WERI-Rb-1 (cell line): ENCODE measurements at places on chromosomes 3 and 15.
A peak's percentile ranks its signal among the peaks of the same experiment; 100 is the strongest.

DNA sequence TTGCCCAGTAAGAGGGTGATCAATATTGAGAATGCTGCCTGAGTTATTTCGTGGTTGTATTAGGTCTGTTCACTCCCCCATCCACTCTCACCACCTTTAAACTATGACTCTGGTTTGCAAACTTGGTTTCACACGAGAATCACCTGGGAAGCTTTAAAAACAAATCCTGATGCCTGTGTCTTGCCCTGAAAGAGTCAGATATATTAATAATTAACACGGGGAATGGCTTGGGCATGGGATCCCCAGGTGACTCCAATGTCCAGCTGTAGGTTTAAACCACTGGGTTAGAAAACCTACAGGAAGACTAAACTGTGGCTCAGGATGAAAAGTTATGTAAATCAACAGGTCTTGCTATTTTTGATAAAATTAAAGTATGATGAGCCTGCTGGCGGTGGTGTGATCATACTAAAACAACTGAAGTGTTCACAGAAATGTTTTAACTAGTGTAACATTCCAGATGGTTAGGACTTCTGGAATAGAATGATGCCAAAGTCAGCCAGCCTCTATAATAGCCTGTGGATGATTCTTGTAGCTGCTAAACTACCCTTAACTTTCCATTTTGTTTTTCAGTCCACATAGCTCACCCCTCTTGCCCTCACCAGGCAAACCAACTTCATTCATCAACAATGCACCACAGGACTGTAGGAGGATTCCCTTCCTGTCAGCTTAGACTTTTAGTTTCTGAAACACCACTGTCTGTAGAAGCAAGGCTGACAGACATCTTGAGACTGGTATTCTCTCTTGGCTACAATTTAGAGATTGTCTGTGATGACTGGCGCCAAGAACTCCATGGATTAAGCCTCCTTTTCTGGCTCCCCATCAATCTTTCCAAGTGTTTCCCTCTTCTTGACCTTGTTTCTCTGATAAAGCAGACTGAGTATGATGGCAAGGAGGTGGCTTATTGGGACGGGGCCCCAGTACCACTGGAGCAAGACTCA is 119.1 kb upstream of the ADAMTS9 start:
- no peak for DNase-seq

DNA sequence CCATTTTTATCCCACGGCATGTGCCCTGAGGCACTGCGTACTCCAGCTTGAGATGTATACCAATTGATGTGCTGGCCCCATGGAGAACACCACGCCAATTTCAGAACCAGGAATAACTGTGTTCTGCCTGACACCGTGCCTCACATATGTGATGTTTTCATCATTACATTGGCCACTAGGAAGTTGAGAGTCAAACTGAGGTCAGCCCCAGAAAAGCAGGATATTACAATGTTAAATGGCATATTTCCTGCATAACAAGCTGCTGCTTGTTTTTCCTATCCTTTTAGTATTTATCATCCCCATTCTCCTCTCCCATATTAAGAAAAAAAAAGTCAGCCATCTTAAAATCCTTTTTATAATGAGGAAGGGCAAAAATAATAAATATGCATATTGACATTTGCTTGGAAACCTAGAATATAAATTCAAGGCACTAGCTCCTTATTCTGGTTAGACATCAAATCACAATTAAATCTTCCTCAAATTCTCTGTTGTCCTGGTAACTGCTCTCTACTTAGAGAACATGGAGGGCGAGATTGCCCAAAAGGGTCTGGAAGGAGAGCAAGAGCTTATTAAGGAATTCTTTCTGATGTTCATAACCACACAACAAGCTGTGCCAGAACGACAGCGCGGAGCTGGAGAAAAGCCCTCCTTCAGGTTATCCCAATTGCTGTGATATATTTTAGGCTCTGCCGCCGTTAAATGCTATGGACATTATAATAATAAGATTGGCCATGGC is 112.6 kb downstream of the UACA start:
- peak; percentile 19 for DNase-seq

GRCh38 chr15:75348034-75348561 is 1.3 kb downstream of the NEIL1 start:
- DNase-seq, result no peak

DNA sequence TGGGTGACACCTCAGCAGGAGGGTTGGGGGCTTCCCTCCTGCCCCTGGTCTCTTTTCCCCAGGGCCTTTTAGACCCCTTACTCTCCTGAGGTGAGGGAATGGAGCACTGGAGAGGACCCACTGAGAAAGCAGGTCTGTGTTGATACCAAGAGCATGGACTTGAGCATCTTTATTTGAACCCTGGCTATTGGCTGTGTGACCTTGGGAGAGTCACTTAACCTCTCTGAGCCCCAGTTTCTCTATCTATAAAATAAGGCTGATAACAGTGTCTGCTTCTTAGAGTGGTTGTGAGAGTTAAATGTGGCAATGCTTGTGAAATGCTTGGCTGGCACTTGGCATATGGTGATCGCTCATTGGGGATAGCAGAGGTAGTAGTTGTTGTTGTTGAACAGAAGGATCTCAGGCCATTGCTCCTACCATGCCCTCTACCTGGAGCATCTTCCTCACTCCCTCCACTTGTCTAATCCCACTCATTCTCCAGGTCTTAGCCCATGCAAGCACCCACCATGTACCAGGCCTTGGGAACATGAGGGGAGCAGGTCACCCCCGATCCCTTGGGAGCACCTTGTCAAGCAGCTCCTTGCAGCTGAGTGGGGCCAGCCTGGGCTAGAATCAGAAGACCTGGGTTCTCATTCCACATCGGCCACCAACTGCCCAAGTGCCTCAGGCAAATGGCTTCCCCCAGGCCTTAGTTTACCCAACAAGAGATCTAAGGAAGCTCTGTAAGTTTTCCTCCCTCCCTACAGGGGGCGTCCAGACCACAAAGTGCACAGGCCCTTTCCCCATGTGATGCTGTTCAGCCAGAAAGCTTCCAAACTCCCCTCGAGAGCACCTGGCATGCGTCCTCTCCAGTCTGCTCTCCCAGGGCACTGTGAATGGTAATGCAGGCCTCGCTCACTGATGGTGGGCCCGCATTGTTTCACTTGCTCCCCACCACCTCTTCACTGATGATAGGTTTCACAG is 96.7 kb downstream of the LSM3 start:
- peak; percentile 37 for DNase-seq

DNA sequence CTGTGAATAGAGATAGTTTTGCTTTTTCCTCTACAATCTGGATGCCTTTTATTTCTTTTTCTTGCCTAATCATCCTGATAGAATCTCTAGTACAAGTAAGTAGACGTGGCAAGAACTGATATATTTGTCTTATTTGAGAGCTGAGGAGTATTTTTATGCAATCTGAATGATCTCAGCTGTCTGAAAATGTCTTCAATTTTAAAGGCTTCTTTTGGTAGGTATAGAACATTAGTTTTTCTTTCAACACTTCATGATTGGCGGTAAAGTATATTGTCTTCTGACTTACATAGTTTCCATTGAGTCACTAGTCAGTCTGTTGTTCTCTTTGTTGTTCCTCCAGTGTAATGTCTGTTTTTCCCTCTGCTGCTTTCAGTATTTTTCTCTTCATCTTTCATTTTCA is 31.3 kb downstream of the MGA start:
- no peak for DNase-seq

DNA sequence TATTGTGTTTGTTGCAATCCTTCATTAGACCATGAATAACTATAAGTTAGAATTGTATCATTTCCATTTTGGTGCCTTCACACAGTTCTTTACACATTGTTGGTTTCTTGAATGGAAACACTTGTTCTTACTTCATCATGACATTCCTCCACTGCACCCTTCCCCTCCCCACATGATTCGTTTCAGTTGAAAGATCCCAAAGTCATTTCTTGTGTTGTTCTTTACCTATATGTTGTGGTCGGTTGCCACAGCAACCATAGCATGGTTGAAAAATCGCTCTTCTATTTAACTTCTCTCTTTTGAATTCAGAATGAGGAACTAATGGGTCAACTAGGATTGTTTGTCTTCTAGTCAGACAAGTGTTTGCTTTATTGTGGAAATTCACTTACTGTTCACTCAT is 103.3 kb downstream of the IL1RAP start:
- DNase-seq, result no peak

DNA sequence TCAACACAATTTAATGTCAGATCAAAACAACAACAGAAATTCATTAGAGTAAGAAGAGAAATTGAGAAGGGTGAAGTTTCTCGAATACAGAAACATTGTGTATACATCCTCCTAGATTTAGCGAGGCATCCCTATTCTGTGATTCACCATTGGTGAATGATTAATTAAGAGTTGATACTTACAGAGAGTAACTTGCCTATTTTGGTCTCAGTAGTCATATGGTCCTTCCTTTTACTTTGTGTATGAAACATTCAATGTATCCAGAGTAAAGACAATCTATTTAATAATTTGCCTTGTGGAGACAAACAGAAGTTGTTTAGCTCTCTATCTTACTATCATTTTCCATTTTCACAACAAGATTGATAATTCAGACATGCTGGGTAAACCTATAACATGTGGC is 432.0 kb downstream of the ZPLD1 start:
- DNase-seq, result no peak

- DNase-seq, result no peak
Measured at GRCh38 chr3:132293251-132293650, 24.0 kb upstream of the ACP3 start.

GRCh38 chr3:34676436-34676835 is 878.0 kb downstream of the PDCD6IP start:
- no peak for DNase-seq

- DNase-seq, result no peak
Measured at GRCh38 chr3:170714562-170715535, 129.0 kb upstream of the SLC7A14 start.

DNA sequence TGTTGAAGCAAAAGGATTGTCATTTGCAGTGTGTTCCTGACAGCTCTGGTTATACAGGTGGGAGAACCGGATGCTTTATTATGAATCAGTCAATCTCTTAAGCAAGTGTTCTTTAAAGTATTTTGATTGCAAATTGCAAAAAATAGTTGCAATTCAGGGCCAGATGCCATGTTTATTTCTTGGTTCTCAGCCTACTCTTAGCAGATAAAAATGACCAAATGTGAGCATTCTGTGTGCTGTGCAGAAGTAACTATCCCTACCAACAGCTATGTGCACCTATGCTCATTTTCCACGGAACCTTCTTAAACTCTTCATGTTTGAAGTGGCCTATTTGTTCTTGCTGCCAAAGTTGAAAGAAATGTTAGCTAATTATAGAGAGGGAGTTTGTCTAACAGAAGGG is 262.3 kb upstream of the RASGRP1 start:
- no peak for DNase-seq

GRCh38 chr15:57160823-57161560 is 215.3 kb upstream of the CGNL1 start:
- no peak for DNase-seq

DNA sequence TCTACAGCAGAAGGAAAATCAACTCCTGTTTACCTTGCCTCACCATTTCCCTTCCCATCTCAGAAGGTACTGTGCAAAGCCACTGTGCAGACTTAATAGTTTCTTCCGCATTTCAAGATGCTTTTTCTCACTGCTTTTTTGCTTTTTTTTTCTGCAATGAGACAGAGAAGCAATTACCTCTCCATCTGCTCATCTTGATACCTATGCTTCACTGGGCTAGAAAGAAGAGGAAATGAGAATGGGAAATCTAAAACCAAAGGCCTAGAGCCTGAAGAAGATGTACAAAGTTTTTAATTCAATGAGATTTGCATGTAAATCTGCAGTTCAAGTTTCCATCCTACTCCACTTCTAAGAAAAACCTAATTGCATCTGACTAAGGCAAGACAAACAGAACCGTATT is 238.1 kb upstream of the SETMAR start:
- DNase-seq, result no peak

DNA sequence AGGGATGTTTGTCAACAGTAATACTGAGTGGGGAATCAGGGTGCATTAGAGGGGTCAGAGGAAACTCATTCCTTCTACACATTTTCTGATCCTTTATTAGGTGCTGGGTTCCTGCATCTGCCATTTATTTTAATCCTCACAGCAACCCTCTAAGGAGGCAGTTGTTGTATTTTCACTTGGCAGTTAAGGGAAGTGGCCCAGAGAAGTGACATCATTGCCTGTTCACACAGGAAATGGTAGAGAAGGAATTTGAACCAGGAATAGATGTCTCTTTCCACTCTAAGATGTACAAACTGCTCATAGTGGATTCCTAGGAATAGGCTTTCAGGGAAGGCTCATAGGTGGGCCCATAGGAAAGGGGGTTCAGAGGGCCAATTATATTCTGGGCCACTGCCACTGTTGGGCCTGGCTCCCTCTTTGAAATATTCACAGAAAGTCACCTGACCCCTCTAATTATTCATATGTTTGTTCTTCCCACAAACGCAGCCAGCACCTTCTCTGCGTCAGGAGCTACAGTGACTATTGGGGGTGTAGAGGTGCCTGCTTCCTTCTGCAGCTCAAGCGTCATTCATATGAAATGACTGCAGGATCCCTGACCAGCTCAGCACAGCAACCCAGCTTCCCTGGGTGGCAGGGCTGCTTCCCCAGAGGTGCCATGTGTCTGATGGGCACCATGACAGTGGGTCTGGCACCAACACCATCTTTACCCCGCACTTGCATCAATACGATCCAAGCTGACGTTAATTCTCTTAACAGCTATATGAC is 163.9 kb upstream of the SMAD3 start:
- no peak for DNase-seq

DNA sequence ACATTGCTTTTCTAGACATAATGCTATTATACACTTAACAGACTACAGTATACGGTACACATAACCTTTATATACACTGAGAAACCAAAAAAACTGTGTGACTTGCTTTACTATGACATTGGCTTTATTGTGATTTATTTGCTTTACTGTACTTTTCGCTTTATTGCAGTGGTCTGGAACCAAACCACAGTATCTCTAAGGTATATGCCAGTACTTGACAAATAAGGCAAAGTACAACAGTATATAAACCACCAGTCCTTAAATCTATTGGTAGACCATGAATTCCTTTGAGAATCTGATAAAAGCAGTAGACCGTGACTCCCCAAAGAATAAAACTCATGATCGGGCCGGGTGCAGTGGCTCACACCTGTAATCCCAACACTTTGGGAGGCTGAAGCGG is 50.3 kb downstream of the HERC1 start:
- DNase-seq, result no peak

- DNase-seq, result no peak
Measured at GRCh38 chr15:48644467-48644826, 1.1 kb downstream of the FBN1 start.

GRCh38 chr15:29071232-29071881 is 185.6 kb downstream of the APBA2 start:
- DNase-seq, result no peak

DNA sequence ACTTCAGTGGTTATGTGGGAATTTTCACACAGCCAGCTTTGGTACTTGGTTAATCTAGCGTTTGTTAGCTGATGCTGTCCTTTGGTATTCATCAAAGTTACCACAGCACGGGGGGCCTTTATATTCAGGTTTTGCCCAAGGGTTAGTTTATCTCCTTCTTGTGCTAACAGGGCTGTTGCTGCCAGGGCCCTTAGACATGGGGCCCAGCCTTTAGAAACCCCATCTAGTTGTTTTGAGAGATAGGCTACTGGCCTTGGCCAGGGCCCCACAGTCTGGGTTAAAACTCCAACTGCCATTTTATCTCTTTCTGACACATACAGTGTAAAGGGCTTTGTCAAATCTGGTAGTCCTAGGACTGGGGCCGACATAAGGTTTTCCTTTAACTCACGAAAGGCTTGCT is 7.5 kb upstream of the DNAAF4 start:
- DNase-seq, result no peak

GRCh38 chr3:135532021-135532420 is 433.5 kb upstream of the PPP2R3A start:
- no peak for DNase-seq

- no peak for DNase-seq
Measured at GRCh38 chr15:59232476-59232875, 25.8 kb downstream of the LDHAL6B start.

- DNase-seq, result no peak
Measured at GRCh38 chr3:139572847-139573672, 33.5 kb upstream of the RBP1 start.
